ACHN (cell line): ENCODE measurements at places on chromosomes 16 and 17.

DNA sequence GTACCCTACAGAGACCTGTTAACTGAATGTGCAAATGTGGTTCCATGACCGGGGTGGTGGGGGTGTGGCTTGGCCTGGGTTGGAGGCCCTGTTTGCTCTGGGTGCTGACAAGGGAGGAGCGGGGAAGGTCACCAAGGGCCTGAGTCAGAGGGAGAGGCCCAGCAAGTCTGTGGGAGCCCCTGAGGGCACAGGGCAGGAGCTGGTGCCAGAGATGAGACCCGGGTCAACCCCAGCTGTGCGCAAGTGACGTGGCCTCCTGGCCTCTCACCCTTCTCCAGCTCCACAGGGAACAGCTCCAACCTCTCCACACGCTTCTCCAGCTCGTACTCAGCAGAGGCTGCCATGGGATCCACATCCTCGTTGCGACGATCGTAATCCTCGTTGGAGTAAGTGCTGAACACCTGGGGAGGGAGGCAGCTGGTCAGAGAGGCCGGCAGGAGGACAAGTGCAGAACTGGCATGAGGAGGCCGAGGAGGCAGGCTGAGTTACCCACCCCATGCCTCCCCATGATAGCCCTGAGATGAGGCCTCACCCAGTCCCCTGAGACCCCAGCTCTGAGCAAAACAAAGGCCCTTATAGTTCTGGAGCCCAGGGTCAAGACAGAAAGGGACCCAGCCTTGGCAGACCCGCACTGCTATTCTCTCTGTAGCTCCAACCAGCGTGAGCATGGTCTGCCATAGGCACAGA is 5.5 kb downstream of the PPP1R9B start:
- no peak for DNase-seq

DNA sequence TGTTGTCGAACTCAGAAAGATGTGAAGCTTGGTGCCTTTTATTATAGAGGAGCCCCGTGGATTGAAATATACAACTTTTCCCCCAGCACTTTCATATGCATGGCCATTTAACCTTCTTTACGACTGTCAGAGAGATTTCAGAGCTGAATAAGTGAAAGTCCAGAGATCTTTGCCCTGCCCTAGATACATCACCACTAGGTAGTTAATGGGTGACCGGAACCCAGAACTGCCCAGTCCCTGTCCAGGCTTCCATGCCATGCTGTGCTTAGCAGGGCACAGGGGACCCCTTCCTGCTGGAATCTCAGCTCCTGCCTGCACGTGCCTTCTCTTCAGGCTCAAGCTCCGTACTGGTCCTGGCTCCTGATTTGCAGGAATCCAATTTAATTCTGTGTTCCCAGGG is 32.2 kb downstream of the SRL start:
- DNase-seq = peak; percentile 12

DNA sequence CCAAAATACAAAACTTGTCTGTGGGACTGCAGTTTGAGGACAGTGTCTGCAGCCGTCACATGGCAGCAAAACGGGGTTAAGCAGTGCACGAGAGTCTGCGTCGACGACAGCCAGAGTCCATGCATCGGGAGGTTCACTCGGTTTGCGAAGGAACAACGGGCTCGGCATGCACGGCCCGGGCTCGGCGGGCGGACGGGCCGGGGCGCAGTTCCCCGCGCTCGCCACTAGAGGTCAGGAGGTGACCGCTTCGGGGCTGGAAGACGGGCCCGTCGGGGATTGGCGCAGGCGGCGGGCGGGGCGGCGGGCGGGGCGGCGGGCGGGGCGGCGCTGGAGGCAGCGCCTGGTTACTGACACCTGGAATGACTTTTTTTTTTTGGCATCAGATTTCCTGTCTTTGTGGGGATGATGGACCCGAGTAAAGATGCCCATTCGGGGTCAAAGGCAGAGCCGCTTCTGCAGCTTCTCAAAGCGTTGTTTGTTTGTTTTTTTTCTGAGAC is 6.5 kb downstream of the SCGB1C2 start:
- peak; percentile 75 for DNase-seq

DNA sequence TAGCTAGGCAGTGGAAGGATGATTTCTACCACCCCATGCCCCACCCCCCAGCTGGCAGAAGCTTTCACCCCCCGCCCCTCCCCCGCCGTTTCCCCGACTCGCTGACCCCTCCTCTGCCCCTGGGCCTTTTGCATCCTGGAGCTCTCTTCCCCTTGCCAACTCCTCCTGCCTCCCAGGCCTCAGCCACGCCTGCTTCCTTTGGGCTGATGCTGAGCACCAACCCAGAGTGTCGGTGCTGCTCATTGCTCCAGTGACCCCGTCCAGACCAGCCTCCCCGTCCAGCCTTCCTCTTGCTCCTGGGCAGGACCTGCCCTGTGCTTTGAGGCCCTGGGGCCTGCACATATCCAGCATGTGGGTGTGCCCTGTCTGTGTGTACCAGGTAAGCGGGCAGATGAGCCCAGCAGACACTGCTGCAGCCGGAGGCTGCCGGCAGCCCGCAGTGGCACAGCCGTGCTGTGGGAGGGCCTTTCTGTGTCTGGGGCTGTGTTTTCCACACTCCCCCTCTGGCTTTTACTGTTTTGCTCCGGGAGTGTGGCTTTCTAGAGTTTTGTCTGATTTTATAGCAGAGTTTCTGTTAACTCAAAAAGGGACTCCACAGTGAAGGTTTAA is 72.9 kb downstream of the JPH3 start:
- DNase-seq = no peak

DNA sequence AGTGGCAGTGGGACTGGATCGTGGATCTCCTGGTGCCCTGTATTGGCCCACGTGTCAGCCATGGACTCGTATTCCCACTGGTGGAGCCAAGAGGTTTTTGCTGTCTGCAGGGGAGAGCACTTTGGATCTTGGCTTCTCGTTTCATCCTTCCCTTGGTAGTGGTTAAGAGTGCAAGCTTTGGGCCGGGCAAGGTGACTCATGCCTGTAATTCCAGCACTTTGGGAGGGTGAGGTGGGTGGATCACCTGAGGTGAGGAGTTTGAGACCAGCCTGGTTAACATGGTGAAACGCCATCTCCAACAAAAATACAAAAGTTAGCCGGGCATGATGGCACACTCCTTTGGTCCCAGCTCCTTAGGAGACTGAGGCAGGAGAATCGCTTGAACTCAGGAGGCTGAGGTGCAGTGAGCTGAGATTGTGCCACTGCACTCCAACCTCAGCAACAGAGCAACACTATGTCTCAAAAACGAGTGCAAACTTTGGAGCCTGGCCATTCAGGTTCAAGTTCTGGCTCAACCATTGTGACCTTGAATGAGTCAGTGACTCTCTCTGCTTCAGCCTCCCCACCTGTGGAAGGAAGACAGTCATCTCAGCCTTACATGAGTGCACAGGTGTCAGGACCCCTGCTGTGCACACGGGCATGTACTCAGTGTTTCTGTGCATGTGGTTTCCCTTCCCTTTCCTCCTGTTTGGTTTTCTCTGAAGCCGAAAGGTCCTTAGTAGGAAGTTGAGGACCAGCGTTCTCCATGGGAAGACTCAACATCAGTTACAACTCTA is 57.4 kb downstream of the PLCG2 start:
- DNase-seq = no peak

GRCh38 chr17:27457731-27458523 is 1.7 kb downstream of the KSR1 start:
- DNase-seq = no peak

GRCh38 chr16:84730406-84731106 is 30.8 kb downstream of the USP10 start:
- DNase-seq = peak; percentile 97

- DNase-seq = no peak
These were observed 12.9 kb upstream of the MYO18A start for GRCh38 chr17:29193146-29193545.

GRCh38 chr17:54749157-54749556 is 151.5 kb upstream of the TOM1L1 start:
- DNase-seq = no peak

GRCh38 chr17:35555691-35556090 is 4.9 kb downstream of the SLFN14 start:
- no peak for DNase-seq

DNA sequence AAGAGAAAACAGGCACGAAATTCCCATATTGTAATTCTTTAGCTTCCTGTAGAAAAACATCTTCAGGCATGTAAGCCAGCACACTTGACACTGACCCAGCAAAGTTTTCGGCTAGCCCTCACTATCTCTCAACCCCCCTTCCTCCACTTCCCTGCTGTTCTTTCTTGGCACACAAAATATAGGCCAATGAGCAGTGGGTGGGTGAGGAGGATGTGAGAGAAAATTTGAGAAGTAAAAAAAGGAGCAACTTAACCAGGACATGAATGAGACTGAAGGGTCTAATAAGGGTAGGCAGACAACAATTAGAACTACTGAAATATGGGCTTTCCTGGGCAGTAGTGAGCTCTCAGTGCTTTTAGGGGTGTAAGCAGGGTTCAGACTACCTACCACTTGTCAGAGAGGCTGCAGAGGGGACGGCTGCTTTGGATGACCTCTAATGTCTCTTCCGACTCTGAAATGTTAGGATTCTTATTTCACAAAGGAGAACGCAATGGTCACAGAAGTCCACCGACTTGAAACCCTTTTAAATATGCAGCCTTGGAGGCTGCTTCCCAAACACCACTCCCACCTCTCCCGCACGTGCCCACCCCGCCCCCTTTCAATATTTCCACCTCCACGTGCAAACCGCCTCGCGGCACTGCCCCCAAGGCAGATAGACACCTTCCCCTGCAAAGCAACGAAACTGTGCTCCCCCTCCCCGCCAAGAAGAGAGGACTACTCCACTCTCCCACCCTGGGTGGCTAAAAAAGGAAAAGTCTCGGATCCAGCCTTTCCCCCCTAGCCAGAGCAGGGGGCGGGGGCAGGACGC is 889 bp downstream of the MBTD1 start:
- peak; percentile 34 for DNase-seq

DNA sequence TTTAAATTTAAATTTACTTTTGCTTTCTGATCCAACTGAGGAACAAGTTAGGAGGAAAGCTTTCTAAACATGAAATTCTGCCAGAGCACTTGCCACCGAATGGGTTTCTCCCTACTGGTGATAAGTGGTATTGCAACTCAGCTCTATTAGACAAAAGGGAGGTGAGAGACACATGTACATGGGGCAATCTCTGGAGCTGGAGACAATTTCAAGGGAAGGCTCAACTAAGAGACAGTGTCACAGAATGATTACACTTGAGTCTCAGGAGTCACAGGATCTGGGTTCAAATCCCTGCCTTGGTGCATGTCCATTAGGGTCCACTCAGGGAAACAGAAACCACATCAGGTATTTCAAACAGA is 37.4 kb downstream of the SOCS1 start:
- peak; percentile 20 for DNase-seq

- no peak for DNase-seq
These were observed 510.7 kb downstream of the HAPSTR1 start for GRCh38 chr16:9602189-9602588.

DNA sequence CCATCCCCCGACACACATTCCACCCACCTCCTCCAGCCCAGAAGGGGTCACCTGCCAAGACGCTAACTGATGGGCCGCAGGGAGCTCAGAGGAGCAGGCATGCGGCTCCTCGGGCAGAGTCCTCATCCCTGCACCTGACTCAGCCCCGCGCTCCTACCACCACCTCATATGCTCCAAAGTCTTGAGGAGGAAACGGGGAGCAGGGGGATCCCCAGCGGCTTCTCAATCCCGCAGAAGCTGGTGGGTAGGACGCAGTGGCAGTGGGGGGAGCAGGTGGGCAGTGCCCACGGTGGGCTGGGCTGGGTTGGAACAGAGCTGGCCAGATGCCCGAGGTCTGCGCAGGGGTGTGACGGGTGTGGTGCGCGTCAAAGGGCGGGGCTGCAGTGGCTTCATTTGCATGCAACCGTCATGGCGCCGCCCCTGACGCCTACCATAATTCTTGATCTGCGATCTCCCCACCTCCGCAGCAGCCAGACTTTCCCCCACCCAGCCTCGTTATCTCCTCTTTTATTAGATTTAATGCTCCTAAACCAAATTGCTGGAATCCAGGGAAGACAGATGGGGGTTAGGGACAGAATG is 39.0 kb upstream of the EMP2 start:
- DNase-seq = peak; percentile 75

DNA sequence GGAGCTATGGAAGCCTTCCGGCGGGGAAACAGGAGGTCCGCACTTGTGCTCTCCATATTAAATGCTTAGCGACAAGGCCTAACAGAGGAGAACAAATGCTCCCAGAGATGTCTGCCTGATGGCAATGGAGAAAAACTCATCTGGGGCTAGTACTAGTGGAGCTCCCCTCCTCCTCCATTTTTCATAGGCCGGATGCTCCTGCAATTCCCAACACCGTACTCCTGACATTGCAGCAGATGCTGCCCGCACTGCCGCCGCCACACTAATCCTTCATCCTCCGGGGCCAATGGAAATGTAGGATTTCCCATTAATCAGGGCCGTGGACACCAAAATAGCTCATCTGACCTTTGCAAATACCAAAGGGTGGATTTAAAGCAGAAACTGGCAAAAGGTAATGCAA is 27.5 kb downstream of the TOM1L2 start:
- DNase-seq = no peak
